ENCODE measurements at places on chromosomes 3 and 15.
A peak's percentile ranks its signal among the peaks of the same experiment; 100 is the strongest.

DNA sequence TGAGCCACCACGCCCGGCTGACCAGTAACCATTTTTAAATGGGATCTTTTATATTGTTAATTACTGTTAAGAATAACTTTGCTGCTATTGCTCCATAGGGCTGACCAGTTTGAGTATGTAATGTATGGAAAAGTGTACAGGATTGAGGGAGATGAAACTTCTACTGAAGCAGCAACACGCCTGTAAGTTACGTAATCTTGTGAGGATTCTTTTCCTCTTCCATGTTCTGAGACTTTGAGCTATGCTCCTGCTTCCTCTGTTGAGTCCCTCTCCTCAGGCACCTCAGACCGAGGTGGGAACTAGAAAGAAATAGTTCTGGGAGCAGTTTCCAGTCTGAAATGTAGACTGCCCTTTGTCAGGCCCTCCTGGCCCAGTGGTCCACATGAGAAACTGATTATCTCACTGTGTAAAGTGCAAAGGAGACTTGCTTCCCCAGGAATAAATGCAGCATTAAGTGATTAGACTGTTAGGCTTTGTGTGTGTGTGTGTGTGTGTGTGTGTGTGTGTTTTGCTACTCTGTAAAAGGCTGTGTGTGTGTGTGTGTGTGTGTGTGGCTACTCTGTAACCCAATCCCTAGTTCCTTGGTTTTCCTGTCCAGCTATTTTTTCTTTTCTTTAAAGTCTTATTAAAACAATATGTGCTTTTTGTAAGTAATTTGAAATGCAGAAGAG is 5.2 kb downstream of the POLR2H start:
- no peak for DNase-seq

DNA sequence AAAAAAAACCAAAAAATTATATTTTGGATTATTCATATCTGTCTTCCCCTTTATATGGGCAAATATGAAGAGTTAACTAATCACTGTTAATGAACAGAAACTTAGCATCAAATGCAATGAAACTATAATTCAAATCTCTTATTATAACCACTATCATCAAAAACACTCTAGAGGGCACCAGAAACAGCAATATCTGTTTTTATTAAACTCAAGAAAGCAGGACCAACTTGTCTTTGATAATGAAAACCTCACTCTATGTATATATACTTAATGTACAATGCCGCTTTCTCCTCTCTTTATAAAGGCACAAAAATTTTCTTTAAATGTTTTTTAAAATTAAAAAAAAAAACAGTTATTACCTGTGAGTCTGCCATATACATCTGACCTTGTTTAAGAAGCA is 92.7 kb downstream of the UACA start:
- DNase-seq, result no peak

DNA sequence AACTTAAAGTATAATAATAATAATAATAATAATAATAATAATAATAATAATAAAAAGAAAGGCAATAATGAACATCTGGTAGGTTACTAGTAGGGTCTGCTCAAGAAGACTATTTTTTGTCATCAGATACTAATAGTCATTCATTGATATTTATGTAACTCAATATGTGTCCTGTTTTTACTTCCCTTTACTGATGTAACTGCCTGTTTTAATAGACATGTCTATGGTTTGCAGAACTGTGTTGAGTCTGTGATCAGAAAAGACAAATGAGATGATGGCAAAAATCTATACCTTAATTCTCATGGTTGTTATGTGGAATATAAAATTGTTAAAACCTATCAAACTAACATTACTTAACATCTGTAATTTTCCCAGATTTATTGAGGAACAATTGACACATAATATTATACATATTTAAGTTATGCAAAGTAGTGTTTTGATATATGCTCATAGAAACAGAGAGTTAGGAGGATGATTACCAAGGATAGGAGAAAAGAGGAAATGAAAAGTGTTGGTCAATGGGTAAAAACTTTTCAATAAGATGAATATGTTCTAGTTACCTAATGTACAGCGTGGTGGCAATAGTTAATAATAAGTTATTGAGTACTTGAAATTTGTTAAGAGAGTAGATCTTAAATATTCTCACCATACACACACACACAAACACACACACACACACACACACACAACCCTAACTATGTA is 699.4 kb downstream of the ZPLD1 start:
- DNase-seq, result no peak

- DNase-seq, result no peak
These were observed 162.8 kb upstream of the SLITRK3 start for GRCh38 chr3:165359005-165359404.

DNA sequence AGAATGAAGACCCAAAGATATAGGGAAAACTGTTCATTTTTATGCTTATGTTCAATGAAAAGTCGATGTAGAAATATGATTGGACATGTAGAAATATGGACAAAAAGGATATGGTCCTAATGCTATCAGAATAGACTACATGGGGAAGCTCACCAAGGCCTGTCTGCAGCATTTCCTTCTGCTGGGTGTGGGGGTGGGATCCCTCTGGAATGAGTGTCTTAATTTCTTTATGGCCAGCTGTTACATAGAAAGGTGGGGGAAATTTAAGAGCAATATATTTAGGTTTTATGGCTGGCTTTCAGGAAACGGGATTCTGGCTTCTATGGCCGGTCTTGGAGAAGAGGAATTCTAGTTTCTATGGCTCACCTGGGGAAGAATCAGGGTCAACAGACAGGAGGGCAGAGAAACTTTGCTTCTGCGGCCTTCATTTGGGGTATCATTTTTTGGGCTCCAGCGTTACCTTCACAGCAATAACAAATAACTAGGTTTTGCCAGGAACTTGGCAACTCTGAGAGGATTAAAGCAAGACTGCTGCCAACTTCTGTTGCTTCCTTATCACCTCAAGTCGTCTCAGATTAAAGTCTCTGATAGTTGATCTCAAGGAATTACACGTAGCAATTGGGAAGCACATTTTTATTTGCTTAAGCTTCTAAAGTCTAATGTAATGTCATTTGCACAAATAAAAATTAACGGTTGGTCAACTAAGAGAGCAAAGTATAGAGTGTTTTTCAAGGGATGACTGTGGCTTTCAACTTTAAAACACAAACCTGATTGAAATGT is 57.0 kb upstream of the GATM start:
- DNase-seq, result no peak

GRCh38 chr3:129461461-129462146 is 21.6 kb downstream of the IFT122 start:
- no peak for DNase-seq

GRCh38 chr3:155390351-155390750 is 96.9 kb upstream of the STRIT1 start:
- no peak for DNase-seq

DNA sequence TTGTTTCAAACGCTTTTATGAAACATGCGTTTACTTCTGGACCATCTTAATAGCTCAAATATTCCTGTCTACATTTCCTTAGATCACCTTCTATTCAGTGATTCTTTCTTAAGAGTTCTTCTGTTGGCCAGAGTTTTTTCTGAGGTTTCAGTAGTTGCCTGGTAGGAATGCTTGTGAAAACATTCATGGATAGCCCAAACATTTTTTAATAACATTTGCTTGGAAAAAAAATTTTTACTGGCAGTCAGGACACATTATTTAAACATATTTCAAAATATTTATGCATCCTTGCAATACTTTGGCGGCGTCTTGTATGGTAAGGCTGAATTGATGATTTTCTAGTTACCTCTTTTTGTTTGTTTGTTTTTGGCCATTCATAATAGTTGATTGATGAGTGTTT is 47.4 kb upstream of the ZBTB20 start:
- DNase-seq, result no peak

- no peak for DNase-seq
These were observed 394.2 kb downstream of the LSAMP start for GRCh38 chr3:116051040-116051439.

GRCh38 chr15:55829826-55830225 is 86.9 kb upstream of the PRTG start:
- DNase-seq, result peak; percentile 5

Data from inflammatory macrophage (primary cell).